ENCODE measurements at places on chromosomes 3 and 15.

DNA sequence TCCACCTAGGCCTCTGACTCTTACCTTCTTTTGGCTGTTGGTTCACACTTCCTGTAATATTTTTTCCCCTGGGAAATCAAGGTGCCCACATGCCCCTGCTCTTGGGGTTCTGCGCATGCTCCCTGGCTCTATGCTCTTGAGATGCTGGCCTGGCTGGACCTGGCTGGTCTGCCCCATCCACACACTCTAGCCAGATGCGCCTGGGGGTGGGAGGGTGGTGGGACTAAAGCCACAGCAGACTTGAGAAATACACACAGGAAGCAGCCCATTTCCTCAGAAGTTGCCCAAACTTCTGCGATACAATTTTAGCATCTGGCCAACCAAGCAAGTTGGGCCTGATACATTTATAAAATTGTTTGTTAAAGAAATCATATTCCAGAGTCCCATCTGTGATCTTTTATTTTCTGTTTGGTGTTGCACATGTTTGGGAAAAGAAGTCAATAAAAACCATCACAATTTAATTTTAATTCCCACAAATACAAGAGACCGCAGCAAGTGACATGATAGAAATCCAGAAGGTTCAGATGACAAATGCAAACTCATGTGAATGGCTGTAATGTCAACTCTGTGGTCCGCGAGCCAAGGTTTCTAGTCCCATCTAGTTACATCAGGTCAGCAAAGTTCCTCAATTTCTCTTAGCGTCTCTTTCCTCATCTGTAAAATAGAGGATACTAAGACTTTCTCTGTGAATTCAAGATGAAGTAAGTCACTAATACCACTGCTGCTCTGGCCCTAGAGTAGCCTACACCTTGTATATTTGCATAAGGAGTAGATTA lies 55.9 kb upstream of the MEF2A start:
- DNase-seq, result no peak

DNA sequence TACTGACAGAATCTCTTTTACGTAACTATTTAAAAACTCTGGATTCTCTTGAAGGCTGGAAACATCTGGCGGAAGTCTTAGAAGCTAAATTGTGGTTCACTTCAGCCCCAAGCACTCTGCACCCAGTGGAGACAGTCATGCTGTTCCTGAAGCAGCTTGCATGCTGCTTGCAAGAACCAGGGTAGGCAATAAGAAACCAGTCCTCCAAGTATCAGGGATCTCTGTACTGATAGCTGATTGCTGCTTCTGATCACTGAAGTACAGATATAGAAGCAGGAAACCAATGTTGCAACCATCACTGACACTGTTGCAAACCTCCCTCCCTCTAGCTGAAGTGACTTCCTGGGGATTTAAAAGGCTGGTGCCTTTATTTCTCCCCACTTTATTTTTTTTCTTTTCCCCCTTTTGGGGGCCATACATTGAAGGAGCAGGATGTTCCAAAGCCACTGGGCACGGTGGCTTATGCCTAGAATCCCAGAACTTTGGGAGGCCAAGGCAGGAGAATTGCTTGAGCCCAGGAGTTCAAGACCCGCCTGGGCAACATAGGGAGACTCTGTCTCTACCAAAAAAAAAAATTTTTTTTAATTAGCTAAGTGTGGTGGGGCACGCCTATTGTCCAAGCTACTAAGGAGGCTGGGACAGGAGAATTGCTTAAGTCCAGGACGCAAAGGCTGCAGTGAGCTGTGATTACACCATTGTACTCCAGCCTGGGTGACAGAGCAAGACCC lies 15.3 kb downstream of the SPCS1 start:
- no peak for DNase-seq

DNA sequence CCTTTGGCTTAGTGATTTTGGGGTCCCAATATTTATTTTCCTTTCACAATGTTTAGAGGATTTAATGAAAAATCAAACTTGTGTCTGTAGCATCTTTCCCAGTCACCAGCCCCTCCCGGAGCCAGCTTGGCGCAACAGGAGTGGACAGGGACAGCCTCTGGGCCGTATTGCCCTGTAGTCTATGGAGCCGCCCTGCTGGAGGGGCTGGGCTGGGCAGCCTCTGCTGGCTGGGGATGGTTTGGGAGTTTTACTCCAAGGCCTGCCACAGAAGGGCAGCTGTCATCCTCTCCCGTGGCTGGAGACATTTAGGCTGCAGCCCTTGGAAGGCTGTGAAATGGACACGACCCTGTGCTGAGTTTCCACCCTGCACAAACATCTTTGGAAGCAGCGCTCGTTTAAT lies 89.4 kb upstream of the RGMA start:
- no peak for DNase-seq

DNA sequence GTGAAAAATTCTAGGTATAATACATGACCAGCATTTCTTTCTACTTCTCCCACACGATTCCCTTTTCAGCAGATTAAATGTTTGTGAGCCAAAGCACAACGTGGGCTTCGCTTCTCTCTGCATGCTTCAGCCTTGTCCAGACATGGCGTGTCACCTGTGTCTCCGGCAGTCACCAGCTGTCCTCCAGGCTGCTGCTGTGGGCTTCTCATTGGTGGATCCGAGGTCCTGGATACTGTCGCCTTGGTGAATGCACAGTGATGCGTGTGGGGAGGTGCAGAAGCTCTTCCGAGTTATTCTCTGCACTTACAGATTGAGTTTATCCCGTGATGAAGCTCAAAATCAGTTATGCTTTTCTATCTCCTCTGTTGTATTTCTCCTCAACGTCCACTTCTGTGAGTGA lies 23.0 kb upstream of the GOLGA8J start:
- no peak for DNase-seq

DNA sequence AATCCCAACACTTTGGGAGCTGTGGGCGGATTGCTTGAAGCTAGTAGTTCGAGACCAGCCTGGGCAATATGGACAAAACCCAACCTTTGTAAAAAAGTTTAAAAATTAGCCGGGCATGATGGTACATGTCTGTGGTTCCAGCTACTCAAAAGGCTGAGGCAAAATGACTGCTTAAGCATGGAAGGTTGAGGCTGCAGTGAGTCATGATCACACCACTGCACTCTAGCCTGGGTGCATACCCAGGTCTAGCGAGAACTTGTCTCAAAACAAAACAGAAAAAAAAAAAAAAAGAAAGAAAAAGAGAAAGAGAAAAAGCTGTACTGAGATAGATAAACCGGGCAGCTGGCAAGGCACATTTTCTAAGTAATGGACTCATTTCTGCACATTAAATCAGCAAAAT lies 10.6 kb downstream of the ARPP19 start:
- DNase-seq, result no peak

GRCh38 chr15:33960549-33960935 lies 7.8 kb upstream of the CHRM5 start:
- no peak for DNase-seq

DNA sequence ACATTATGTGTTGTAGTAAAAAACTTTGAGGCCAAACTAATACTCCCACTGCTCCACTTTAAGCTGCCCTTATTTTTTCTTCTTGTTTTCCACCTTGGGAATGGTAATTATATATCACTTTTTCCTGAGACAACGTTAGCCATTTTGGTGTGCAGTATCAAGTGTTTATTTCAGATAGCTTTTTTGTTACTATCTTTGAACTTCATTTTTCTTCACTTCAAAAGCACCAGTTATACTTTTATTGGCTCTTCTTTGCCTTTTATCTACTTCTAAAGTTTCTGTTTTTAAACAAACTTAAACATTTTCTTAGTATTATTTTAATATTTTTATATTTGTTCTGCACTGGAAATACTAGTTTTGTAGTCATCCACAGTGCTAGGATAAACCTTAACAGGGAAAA lies 6.5 kb downstream of the TOPAZ1 start:
- no peak for DNase-seq

DNA sequence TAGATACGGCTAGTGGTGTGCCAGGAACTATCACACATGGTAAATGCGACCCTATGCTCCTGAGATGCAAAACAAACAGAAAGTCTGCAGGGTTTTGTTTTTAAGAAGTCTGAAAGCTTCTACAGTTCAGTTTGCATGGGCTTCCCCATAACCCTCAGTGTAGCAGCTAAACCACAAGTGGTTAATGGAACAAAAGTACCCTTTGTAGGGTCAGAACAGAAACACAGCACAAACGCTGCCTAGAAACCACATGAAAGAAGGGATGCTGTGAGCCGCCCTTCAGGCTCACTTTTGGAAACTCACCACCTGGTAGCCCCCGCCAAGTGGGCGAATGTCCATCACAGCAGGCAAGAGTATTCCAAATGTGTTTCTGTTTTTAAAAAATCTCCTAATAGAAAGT lies 46.2 kb downstream of the CTDSPL start:
- DNase-seq, result no peak

GRCh38 chr3:172607305-172608121 lies 84.3 kb upstream of the TNFSF10 start:
- DNase-seq, result no peak

- no peak for DNase-seq
Observed at GRCh38 chr15:80350941-80351610, 53.1 kb upstream of the ARNT2 start.

- no peak for DNase-seq
Observed at GRCh38 chr3:186583831-186584230, 13.3 kb downstream of the DNAJB11 start.

- DNase-seq, result no peak
Observed at GRCh38 chr15:76098685-76099084, 38.9 kb downstream of the TMEM266 start.

GRCh38 chr3:63493101-63493500 lies 159.4 kb upstream of the SNTN start:
- DNase-seq, result no peak

- DNase-seq, result no peak
Observed at GRCh38 chr3:77242371-77242770, 202.5 kb downstream of the ROBO2 start.

DNA sequence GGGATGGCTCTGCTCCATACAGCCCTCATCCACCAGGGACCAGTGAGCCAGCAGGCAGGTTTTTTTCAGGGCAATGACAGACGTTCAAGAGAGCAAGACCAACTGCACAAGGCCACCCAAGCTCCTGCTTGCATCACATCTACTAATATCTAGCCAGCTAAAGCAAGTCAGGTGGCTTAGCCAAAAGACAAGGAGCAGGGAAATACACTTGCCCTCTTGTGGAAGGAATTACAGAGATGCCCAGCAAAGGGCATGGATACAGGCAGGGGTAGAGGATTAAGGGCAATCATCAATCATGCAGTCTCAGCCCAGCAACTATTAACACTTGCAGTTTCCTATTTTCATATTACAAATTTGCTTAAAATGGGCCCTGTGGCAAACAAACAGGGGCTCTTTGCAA lies 81.5 kb upstream of the NTRK3 start:
- no peak for DNase-seq

Measured in stimulated activated CD8-positive, alpha-beta memory T cell treated with anti-CD3 and anti-CD28 coated beads, Interleukin-4, amount 100 ng/mL, for 1 hour (primary cell).